Frontal cortex (tissue), 4 donors: ENCODE measurements at places on chromosomes 1 and 21.
A peak's percentile ranks its signal among the peaks of the same experiment; 100 is the strongest.

DNA sequence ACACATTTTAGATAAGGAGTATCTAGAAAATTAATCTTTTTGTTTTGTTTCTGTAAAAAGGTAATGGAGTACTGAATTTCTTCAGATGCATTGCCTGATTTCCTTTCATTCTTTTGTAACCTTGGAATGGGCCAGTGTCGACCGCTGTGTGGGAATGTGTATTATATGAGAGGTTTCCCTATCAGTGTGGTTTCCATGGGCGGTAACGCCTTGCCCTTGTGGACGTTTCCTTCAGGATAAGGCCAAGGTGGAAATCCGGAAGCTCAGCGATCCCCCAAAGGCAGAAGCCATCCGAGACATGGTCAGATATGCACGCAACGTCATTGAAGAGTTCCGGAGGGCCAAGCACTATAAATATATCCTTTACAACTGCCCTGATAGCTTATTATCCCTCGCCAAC, 49.8 kb downstream of the SMYD2 start:
- DNase-seq = no peak

- no peak for DNase-seq
Measured at GRCh38 chr1:156083800-156084790, 1.8 kb upstream of the MEX3A start.

- DNase-seq = peak; percentile 22
Measured at GRCh38 chr1:218164930-218165700, 120.0 kb upstream of the RRP15 start.

GRCh38 chr1:88228114-88228513, 456.0 kb upstream of the PKN2 start:
- DNase-seq = no peak

- DNase-seq = no peak
Measured at GRCh38 chr1:39427912-39428311, 63.5 kb upstream of the BMP8A start.

DNA sequence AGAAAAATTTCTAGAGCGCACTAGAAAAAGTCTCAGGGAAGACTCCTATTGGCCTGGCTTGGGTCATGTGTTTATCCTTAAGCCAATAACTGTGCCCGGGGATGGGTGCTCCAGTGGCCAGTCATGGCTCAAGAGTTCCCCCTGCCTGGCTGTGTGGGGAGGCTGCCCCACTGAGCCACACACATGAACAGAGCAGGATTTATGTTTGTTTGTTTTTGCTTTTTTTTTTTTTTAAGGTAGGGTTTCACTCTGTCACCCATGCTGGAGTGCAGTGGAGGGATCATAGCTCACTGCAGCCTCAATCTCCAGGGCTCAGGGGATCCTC, 21.8 kb downstream of the EDN2 start:
- DNase-seq = no peak

DNA sequence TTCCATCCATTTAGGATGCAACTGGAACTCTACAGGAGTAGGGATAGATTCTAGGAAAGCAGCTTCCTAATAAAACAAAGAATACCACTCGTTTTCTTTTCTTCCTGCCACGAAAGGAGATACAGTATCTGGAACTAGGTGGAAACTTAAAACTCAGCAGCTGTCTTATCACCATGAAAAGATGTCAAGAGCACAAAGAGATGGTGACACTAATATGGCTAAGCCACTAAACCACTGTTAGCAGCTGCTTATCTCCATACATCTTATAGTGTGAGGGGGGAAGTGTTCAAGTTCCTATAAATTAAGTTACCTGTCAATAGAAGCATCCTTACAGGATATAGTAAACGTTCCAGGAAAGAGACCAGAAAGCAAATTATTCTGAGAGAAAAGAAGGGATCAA, 162.5 kb downstream of the TYW3 start:
- no peak for DNase-seq

DNA sequence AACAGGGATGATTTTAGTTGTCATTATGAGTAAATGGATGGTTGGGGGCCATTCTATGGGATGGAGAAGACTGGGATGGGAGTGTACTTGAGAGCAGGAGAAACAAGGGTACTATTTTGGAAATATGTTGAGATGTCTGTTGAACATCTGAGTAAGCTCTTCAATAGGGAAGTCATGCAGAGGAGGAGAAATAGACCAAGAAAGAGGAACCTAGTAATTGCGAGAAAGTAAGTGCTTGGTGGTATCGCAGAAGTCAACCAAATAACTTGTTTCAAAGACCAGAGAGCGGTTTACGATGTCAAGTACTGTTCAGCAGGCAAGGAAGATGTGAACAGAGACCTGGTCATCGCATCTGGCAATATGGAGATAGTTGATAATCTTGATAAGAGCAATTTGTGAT, 22.4 kb upstream of the CHRM3 start:
- no peak for DNase-seq

DNA sequence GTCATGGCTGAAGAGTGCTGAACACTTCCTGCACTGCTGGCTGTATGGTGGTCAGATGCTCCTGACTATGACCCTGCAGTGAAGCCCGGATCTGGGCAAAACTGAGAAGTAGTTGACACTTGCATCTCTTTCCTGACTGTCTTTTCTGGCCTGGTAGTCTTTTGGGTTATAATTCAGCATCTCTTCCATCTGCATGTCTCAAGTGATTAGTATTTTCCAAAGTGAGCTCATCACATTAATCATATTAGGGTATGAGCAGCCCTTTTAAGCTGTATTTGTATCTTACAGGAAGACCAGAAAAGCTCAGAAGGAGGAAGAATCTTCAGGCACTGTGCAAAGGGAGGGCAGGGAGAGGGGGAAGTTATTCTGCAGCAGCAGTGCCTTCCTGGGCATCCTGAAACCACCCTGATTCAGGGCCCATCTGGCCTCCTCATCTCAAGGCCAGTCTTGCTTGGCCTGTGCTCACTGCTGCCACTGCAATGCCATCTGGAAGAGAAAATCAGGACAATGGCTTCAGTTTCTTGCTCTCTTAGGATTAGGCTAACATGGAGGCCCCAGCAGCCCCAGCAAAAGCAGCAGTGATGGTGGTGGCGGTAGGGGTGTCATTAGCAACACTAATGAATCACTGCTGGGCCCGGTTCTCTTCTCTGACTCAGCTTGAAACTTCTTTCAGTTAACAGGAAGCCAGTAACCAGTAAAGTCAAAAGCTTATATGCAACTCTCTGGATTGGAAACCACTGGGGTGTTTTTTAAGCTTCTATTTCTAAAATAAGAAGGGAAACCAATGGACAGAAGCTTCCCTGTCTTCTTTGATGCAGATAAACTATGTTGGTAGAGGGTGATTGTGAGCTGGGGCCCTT, 63.3 kb upstream of the WDR26 start:
- no peak for DNase-seq

DNA sequence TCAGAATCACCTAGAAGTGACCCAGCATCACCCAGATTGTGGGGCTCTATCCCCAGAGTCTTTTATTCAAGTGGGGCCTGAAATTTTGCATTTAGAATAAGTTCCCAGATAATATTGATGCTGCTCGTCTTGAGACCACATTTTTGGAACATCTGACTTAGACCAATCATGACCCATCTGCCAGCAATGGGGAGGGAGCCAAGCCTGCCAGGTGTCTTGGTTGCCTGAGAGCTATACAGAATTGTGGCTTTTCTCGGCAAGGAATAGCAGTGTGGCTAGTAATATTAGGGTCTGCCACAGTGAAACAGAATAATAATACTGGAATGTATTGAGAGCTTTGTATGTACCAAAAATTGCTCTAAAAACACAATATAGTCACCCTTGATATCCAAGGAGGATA, 31.1 kb upstream of the RGS8 start:
- DNase-seq = no peak

GRCh38 chr1:197559655-197560054, 215.6 kb downstream of the DENND1B start:
- DNase-seq = no peak

DNA sequence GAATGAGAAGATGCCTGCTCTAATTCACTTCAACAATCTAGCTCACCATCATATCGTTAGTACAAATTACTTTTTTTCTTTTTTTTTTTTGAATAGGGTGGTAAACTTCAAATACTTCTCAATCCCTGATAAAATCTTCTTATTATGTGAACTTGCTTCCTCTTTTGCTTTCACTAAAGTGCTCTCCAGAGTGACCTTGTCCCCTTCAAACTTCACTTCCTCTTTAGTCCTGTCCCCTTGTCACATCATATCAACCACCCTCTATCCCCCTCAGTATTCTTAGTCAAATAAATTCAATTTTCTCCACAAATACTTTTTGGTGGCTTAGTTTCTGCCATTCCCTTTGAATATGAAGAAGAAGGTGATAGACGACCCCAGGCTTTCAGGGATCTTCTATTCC, 124.9 kb upstream of the PLXNA2 start:
- DNase-seq = no peak

DNA sequence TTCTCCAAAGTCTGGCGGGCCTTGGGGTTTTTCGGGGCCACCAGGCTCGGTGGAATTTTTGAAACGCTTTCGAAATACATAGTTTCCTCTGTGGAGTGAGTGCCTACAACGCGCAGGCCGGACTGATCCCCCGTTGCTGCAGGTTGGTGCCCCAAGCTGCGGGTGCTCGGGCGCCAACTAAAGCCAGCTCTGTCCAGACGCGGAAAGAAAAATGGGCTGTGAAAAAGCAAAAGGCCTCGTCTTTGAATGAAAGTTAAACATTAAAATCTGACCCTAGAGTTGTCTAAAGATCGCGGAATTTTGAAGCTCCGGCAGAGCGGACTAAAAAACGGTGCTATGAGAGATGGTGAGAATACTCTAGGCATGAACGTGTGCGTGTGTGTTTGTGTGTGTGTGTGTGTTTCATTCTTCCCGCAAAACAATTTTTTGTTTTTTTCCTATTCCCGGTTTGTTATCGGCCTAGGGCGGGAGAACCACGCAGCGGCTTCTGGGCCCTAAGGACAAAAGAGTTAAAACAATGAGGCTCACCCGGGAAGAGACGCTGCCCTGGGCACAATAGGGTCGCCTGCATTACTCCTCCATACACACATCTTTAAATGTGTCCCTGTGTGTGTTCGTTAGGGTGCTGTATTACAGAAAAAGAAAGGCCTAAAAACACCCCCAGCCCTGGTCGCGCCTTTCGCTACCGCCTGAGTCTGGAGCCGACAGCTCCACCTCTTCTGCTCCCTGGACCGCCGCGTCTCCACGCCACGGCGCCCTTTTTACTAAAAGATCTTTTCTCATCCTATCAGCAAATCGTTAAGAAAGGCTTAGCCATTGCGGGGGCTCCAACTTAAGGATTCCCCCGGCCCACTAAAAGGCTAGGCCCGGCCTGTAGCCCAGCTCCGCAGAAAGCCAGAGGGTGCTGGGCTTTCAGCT, 3.2 kb downstream of the TBX15 start:
- peak; percentile 21 for DNase-seq

DNA sequence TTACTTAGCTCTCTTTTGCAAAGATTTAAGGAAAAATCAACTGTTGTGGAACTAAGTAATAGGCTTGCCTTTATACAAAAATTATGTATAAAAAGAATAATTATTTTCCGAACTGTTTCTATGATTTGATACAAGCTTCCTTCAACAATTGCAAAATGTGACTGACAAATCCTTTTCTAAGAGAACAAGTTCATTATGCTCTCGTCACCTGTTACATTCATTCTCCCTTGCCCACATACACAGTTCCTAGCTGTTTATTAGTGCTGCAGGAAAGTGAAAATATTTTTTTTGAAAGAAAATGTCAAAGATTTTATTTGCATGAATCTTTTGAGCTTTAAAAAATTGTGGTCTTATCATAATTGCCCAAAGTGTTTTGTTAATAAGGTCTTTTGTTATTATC, 466.2 kb downstream of the USP25 start:
- DNase-seq = no peak

GRCh38 chr1:201754353-201754752, 74.6 kb upstream of the IPO9 start:
- DNase-seq = no peak

DNA sequence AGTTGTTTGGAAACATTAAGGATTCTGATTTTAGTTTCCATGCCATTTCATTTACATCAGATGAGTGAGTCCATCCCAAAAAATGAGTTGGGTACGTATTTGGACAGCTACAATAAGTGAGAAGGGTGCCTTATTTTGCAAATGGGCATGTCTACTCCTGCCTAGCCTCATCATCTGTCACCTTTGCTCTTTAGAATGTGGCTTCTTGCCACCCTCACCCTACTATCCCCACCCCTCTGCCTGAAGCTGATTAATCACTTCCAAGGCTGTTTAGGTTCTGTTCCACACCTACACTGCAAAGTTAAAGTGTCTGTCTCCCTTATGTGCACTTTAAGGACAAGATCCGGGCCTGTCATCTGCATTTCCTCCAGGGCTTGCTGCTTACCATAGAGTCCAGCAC, 61.2 kb downstream of the ST6GALNAC5 start:
- DNase-seq = no peak

DNA sequence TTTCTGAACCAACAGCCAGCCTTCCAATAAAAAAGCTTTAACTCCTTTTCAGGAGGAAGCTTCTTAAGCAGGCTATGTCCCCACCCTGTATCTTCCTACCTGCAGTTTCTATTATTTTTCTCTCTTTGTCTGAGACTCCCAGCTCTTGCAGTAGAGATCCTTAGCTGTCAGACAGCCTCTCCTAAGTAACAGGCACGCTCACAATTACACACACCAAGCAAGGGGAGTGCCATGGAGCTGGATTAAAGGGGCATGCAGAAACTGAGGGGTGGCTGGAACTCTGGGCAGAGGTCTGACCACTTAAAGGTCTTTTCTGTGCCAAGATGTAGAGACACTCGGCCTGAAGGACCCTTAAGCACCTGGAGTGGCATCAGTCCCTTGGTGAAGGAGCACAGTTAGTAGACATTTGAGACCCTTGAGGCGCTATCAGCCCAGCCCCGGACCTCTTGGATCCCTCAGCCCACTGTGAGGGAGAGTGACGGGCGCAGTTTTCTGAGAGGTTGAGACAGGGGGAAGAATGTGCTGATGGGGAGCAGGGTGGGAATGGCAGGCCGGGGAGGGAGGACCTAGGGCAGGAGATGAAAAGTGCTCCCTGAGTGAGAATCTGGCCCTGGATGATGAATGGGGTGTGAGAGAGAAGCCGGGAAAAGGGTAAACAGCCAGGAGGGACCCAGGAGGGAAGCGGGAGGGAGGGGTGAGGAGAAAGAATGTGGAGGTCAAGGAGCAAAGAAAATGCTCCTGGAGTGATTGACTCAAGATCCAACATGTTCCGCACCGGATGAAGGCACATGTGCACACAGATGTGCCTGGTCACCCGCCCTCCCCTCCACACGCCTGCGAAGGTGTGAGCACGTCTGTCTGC, 13.3 kb downstream of the PLXNA2 start:
- DNase-seq = no peak

GRCh38 chr1:178093494-178093950, 382 bp upstream of the RASAL2 start:
- DNase-seq = peak; percentile 95

- no peak for DNase-seq
Measured at GRCh38 chr1:93615582-93616150, 66.0 kb downstream of the BCAR3 start.
